ENCODE measurements at places on chromosomes 12 and 14.
A peak's percentile ranks its signal among the peaks of the same experiment; 100 is the strongest.

- DNase-seq, result no peak
These were observed 845 bp upstream of the AHNAK2 start for GRCh38 chr14:104978746-104979691.

DNA sequence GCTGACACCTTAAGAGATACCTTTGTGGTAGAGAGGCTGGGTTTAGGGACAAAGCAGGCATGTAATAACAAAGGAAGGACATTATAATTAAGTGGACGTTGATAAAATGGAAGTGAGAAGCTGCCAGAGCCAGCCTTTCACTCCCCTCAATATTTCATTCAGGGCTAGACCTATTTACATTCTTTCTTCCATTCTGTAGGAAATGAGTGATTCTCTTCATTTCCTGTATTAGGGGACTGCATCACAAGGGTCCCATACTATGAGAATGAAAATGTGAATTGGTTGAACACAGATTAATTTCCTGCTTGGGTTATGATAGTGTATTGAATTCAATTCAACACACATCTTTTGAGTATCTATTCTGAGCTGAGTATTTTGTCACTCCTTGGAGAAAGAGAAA is 143.0 kb downstream of the OTOGL start:
- DNase-seq, result no peak

- no peak for DNase-seq
These were observed 25.4 kb downstream of the SVOP start for GRCh38 chr12:108995370-108995992.

- DNase-seq, result no peak
These were observed 29.7 kb upstream of the CEBPE start for GRCh38 chr14:23148591-23149249.

DNA sequence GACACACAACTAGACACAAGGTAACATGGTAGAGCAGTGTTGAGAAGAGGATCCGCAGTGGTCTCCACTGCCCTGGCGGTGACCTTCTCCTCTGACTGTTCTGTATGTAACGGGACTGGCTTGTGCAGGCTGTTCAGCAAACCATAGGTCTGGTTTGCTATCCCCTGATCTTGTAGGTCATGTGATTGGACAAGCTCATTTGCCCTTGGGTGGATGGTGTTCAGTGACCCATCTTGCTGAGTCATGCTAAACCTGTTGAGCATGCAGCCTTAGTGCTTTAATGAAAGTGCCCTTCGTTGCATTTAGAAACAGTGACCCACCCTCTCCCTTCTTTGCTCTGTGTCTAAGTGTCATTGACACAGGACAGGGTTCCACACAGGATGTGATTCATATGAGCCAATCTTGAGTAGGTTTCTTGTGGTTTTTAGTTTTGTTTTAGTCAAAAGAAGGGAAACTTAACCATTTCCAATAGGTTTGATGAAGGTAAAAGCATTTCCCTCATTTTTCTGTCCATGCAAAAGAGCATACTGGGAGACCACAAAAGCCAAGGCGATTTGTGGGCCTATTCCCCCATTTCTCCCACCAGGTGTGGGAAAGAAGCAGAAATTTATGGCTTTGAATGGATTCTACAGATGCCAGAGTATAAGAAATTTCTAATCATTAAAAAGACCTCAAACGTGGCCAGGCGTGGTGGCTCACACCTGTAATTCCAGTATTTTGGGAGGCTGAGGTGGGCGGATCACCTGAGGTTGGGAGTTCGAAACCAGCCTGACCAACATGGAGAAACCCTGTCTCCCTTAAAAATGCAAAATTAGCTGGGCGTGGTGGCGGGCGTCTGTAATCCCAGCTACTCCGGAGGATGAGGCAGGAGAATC is 32.6 kb upstream of the HIF1A start:
- DNase-seq, result no peak

DNA sequence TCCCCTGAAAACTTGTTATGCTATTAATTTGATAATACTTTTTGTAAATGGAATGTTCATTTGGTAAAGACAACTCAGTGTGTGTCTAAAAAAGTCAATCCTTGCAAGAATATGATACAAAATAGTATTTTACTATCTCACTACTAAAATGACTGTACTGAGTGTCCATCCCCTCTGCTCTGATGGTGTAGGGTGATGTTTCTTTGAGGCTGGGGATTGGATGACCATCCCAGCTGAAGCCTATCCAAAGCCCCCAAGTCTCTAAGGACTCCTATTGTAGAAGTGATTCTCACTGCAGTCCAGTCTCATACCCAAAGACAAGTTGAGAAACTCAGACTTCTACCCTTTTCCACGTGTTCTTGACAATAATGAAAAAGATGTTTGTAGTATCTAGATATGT is 1128.4 kb downstream of the BCL11B start:
- no peak for DNase-seq

DNA sequence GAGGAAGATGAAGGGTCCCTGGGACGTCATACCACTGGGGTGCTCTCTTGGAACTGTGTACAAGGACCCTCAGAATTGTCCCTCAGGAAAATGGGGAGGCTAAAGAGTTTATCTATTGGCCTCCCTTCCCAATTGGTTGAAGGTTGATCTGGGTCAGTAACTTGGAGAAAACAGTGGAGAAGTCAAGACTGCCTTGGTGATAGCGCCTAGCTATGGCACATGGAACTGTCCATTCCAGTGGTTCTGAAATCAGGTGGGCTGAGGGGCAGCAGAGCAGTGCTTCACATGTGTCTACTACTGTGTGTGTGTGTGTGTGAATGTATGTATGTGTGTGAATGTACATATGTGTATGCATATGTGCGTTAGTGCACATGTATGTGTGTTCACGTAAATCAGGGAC is 316.1 kb downstream of the AACS start:
- DNase-seq, result no peak

- no peak for DNase-seq
These were observed 44.8 kb downstream of the SLC17A8 start for GRCh38 chr12:100401660-100402059.

- DNase-seq, result no peak
These were observed 1.1 kb downstream of the GPHN start for GRCh38 chr14:66508846-66509621.

- DNase-seq, result no peak
These were observed 29.8 kb downstream of the DIO3 start for GRCh38 chr14:101591121-101591520.

DNA sequence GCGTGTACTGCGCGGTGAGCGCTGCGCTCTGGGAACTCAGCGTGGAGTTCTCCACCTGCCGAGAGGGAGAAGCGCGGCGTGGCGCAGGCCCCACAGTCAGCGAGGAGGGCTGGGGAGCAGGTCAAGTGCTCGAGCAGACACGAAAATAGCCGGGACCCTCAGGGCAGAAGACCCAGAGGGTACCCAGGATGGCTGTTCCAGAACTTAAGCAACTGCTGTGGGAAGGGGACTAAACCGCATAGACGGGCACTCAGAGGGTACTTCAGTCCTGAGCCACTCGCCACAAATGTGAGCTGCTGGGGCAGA is 59.4 kb upstream of the GPR68 start:
- DNase-seq, result no peak

DNA sequence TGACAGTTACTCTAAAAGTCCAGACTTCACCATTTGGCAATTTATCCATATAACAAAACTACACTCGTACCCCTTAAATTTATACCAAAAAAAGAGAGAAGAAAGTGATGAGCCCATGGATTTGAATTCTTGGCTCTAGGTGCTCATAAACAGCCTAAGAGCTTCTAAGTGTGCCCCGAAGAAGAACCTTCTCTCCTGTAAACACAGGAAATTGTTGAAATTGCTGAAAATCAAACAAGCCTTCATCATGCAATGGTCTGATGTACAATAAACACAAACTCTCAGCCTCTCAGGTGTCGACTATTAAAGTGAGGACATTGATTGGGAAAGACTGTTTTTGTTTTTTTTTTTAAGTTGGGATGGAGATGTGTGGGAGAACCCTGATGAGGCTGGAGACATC is 21.8 kb downstream of the PDE6H start:
- no peak for DNase-seq

- DNase-seq, result no peak
These were observed 457.4 kb downstream of the TRHDE start for GRCh38 chr12:72729451-72730010.

DNA sequence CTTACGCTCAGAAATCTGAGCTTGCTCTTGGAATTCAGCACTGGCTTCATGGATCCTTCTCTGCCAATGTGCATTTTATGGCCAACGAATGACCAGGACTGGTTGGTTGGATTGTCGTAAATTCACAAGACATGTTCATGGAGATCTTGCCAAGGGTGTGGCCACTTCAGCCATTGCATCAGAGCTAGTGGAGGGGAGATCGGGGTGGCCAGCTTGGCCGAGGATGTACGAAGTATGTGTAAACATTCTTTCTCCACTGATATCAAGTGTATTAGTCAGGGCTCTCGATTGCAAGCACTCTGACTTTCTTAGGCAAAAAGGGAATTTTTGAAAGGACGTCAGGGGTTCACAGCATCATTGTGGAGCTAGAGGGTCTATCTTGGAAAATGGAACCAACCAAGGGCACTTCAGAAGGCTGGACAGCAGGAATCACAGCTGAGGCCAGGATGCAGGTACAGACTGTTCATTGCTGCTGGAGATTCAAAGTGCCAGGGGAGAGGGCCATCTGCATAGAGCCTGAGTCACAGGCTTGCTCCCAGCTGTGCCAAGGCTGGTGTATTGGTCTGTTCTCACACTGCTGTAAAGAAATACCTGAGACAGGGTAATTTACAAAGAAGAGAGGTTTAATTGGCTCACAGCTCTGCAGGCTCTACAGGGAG is 32.9 kb upstream of the ADGRD1 start:
- no peak for DNase-seq

GRCh38 chr14:77541905-77542304 is 43.3 kb upstream of the ISM2 start:
- DNase-seq, result no peak

DNA sequence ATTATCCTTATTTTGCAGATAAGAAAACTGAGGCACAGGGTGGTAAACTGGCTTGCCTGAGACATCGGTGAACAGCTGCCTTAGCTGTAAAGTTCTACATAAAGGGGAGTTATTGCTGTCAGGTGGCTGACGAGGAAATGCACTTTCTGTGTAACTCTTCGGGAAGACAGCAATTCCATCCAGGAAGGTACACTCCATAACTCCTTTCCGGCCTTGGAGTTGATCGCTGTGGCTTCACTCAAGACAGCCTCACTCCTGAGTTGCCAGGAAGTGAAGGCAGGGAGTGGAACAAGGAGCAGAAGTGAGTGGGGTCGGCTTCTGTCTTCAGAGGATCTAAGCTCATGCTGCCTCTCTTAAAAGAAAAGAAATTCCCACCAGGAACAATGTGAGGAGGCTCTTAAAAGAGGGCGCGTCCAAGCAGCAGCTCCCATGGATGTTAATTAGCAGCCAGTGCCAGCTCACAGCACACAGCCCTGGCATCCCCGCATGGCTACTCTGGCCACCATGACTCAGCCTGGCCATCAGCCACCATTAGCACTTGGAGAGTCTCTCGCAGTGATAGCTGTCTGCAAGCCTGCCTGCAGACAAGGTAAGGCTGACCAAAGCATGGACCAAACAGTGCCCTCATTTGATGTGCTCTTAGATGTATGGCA is 60.3 kb downstream of the NUAK1 start:
- no peak for DNase-seq

DNA sequence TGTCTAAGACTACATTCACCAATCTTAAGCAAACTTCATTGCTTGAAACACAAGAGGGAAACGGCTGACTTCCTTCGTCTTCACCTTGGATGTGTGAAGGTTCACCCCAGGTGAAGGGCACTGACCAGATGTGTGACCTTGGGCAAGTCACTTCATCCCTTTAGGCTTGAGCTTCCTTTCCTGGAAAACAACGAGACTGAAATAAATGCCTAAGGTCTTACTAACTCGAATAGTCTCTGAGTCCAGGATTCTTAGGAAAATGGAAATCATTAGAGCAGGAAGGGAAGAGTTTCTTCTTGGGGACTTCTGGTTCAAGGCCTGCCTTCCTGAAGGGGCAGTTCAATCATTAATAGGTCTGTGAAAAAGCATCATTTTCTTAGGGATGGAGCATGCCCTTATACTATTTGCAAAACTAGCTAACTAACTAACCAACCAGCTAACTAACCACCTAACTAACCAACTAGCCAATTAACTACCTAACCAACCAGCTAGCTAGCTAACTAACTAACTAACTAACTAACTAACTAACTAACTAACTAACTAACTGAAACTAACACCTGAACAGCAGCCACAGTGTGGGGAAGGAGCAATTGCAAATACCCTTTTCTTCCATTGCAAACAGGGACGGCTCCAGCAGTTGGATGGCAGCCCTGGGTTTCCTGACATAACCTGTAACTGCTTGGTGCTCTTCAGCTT is 31.5 kb upstream of the EMP1 start:
- DNase-seq, result no peak

- DNase-seq, result no peak
These were observed 44.0 kb downstream of the TTLL5 start for GRCh38 chr14:75705014-75705413.

GRCh38 chr12:20800160-20800559 is 10.3 kb upstream of the SLCO1B3 start:
- no peak for DNase-seq

DNA sequence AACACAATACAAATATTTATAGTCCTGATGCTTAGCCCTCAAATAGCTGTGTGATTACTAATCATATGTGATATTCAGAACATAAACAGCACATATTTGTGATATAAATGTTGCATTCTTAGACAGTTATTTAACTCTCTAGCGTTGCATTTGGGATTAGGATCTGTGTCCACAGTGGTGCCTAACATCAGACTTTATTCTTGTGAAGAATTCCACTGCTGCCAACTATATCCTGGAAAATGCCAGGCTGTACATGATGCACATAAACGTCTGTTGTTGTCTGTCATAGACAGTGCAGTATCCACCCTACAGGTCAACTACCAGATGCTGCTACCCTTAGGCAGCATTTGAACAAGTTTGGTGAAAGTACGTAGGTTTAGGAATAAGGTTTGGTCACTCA is 39.0 kb downstream of the SLC38A4 start:
- DNase-seq, result peak; percentile 64

- no peak for DNase-seq
These were observed 3.4 kb upstream of the GLRX5 start for GRCh38 chr14:95531473-95531872.

DNA sequence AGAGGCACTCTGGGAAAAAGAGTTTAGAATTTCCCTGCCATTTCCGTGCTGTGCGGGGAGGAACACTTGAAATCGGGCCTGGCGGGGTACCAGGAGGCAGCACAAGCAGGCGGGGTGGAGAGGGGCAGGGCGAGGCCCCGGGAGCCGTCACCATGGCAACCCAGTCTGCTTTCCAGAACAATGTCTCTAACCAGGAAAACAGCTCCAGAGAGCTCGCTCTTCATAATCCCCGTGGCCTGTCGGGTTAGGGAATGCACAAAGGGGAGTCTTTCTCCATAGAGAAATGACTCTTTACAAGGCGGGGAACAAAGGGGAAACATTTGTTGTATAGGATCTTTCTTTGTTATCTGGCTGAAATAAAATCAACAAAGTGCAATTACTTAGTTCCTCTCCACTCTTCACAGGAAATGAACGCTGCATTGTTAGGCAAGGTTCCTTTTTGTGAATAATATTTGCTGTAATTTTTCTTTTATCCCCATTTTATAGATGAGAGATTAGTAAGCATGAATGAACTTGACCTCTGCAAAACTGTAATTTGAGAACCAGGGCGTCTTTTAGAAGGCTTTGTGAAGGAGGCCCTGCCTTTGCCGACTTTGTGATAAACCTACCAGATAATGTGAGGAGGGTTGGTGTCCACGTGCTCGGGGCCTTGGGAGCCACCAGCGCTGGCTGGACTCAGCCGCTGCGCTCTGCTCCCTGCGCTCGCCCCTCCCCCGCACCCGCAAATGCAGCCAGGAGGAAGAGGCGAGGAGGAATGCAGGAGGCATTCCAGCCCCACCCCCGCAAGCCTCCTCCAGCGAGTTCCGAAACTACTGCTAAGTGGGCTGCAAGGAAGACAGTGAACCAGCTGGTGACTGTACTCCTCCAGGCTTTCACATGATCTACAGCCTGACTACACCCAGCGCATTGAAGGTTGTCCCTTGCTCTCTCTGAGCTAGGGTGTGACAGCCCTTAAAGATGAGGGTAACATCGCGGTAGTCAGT is 105.2 kb upstream of the ATF7IP start:
- DNase-seq, result peak; percentile 89

Data from fibroblast of skin of left biceps (primary cell).